ENCODE measurements at places on chromosomes 16 and 17. TPM values are rescaled to one million over a fixed set of nuclear protein-coding genes. Genes with fewer than 3 reads are reported as not detected.

DNA sequence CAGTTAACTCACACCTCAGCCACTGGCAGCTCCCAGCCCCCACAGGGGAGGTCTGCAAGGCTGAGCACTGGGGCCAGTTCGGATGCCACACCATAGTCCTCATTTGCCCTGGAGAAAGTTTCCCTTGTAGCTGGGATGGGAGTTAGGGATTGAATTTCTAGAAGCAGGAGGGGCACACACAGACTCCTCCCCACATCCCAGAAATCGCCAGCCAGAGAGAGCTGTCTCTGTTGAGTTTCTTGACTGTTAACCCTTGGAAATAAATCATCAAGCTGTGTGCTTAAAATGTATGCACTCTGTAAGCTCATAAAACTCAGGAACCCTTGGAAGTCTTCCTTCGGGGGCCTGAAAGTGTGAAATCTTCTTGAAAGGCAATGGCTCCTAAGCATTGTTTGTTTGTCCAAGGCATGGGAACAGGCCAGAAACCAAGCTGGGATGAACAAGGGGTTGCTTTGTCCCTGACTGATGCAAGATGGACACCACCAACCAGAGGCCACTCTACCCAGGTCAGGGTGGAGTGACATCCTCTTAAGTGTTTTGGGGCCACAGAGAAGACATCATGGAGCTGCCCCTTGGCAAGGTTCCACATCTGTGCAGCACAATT lies 394 bp upstream of the PRM3 start:
- peaks cover 2% of the 10 kb centered on the region for H3K27me3 ChIP-seq
- H3K36me3 ChIP-seq, result no peaks in the 10 kb centered on the region
- no peak for DNase-seq
- H3K4me3 ChIP-seq, result no peak overlapping the region
- no peaks in the 10 kb centered on the region for H3K4me1 ChIP-seq

ST6GALNAC1 gene
- not detected for total RNA-seq

DHRS7C gene
- total RNA-seq, result not detected

NACA2 gene
- not detected for total RNA-seq

Measured in astrocyte (in vitro differentiated cells and primary cell).